Memory B cell (primary cell): ENCODE measurements at places on chromosomes 2 and 18.

GRCh38 chr2:208025814-208026184 lies 472 bp upstream of the PLEKHM3 start:
- no peak for DNase-seq

DNA sequence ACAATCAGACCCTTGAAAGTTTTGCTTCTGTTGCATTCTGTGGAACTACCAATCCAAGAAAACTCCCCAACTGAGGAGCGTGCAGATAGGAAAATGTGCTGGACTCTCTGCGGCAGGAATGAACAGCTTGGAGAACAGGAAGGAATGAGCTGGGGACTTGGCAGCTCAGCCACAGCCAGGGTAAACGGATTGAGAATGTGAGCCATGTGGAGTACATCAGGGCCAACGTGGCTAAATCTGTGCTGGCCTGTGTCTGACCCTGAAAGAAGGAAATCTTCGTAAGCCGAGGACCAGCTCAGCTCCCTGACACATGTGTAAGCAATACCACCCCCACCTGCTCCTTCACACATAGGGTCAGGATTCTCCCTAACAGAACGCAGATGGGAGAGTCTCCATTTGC lies 1023.7 kb downstream of the BCL11A start:
- no peak for DNase-seq

GRCh38 chr2:109497911-109498870 lies 115.6 kb downstream of the SEPTIN10 start:
- no peak for DNase-seq

DNA sequence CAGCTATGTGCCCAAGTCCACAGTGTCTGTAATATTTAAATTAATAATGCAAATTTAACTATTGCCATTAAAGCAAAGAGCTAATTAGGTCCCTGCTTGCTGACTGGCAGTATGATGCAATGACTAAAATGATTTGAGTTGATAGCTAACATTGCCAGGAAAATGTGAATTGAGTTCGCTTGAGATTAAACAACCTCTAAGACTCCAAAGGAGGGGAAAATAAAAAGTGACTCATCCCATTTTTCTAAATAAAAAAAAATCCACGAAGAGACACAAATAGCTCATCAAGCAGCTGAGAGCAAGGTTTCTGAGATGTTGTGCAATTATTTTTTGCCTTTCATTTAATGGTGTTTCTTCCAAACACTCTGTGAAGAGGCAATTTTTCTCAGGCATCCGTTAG lies 413.0 kb downstream of the MTX2 start:
- DNase-seq = no peak

DNA sequence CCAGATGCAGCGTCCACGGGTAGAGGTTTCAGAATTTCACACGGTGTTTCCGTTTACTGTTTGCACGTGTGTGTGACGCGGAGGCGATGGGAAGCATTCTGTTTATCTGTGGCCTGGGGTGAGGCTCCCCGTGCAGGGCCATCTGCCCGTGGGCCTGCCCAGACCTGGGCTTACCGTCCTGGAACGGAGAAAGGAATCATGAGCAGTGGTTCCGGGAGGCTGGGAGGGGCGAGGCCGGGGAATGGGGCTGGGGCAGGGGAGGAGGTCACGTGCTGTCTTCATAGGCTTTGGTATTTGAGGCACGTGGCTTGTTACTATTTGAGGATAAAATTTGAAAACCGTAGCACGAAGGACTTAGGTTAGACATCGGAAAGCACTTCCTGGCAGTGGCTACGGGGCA lies 77.9 kb downstream of the RTP5 start:
- DNase-seq = no peak

DNA sequence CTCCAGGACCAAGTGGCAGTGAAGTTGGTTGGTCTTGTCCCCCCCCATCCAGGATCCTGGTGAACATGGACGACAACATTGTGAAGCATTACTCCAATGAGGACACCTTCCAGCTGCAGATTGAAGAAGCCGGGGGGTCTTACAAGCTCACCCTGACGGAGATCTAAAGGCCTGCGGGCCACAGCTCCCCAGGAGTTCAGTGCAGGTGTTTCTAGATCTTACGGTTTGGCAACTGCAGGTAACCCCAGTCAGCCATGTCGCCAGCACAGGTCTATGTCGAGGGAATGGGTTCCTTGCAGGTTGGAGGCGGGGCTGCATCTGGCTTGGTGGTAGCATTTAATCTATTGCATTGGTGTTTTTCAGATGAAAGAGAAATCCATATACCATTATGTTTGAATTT lies 42.8 kb upstream of the KLF11 start:
- no peak for DNase-seq

DNA sequence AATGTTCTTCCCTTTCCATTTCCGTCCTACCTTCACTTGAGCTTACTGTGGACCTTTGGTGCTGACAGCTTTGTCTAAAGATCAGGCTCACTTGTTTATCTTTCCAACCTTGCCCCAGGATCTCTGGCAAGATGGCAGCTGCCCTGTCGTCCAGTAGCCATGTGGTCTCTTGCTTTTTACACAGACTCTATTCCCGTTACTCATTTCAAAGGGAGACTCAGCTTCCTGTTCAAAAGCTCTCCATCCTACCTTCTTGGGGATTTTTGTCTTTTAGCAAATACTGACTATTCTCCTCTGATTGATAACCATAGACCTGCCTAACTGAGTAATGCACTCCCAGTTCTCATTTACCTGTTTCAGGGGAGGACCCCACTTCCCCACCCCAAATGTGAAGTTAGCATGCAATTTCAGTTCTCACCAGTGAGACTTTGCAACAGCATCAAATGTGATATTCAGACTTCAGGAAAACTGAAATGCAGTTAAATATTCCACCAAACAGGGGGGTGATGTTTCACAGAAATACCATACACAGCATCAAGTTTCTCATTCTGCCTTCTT lies 184.4 kb downstream of the MYO3B start:
- no peak for DNase-seq
